ENCODE measurements at places on chromosomes 1 and 21.
A peak's percentile ranks its signal among the peaks of the same experiment; 100 is the strongest.

DNA sequence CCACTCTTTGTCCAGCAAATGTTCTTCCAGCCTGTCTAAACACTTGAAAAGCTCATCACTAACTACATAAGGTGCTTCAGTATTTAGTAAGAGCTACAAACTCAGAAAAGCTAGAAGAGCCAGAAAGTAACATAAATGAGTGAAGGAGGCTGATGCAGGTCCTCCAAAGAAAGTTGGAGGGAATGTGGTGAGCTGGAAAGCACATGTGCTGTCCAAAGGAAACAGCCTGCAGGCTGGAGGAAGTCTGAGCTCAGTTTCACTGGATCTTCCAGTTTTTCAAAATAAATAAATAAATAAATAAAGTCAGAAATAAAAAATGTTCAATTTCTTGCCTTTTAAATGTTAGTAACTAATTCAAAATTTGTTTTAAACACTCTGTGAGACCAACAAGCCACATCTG lies 25.5 kb downstream of the ZC3H11B start:
- DNase-seq: no peak

- no peak for DNase-seq
These were observed 230.5 kb upstream of the ZRANB2 start for GRCh38 chr1:71311376-71311775.

DNA sequence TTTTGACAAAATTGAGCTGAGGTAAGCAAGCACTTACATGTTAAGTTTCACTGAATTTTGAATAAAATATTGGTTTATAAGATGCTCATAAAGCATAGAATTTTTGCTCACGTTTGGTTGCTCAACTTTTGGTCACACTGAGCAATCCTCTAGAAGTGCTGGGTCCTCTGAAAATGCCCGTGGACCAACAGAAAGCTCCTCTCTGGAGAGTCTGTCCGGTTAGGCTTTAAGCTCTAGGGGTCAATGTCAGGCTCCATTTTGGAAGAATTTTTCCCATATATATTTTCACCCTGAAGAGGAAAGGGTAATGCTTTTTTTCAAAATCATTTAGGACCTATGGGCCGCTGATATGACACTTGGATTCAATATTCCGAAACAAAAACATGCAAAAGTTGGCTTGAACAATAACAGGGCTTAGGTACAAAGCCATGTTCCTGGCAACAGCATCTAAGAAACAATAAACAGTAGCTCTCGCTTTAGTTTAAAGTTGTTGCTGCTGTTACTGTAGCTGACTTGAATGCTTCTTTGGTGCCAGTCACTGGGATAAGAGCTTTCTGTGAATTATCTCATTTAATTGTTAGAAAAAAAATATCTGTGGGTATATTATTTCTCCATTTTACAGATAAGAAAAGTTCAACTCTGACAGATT lies 131.7 kb upstream of the ESRRG start:
- no peak for DNase-seq

GRCh38 chr1:8674481-8674880 lies 143.0 kb downstream of the RERE start:
- no peak for DNase-seq

DNA sequence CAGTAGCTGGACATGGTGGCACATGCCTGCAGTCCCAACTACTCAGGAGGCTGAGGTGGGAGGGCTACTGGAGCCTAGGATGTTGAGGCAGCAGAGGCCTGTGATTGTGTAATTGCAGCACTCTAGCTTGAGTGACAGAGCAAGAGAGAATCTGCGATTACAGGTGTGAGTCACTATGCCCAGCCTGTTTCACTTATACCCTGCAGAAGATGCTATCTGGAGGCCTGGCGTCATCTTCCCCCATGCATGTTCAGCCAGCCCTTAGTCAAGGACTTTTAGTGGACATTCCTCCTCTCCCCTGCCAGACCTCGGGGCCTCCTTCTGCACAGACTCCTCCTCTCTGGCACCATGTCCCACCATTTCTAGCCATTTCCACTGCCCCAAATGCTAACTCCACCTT lies 36.3 kb upstream of the RCC2 start:
- no peak for DNase-seq

DNA sequence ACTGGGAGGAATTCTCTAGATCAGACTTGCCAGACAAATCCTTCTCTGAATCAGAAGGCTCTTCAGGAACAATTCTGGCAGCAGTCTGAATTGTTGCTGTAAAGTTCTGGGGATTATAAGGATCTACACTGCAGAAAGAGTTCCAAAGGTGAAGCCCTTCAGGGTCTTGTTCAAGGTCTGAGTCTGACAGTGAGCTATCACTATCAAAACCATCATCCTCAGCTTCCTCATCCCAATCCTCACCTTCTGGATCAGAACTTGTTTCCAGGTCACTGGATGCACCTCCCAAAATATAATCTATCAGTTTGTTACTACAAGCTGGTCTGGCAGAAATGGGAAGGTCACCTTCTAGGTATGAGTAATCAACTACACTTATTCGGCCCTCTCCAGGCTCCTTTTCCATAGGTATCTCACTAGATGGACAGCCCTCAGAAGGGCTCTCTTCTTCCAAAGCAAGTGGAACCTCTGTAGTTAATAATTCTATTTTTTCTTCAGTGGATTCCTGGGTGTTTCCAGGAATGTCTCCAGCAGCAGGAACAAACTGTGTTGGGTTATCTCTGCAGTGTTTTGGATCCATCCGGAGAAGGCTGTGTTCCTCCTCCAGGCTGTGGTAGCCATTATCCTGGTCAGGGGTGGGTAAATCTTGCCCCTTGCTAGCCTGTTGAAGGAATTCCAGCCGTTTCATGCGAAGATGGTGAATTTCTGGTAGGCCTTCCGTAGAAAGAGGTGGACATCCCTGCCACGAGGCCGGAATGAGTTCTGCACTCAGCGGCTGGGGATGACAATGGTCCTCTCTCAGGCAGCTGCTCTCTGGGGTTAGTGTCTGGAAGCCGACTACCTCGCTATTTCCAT lies 1.6 kb downstream of the PPP1R15B start:
- DNase-seq: no peak

GRCh38 chr1:241765390-241765789 lies 82.6 kb upstream of the EXO1 start:
- no peak for DNase-seq

DNA sequence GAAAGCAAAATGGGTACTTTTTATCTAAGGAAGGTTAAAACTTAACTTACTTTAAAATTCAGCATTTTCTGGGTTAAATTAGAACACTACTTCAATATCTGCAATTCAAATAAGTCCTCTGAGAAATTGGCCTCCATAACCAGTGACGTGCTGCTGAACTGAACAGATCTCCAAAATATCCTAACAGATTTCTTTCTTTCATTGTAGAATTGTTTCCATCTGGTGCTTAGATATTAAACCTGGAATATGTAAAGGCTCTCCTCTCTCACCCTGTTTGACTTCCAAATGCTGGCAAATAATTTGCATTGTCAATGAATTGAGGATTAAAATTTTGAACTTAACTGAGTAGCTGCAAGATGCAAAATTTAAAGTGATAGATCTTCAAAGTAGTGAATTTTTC lies 316.9 kb upstream of the CXADR start:
- DNase-seq: no peak

GRCh38 chr1:220084460-220084859 lies 5.1 kb downstream of the BPNT1 start:
- DNase-seq: no peak

- no peak for DNase-seq
These were observed 9.7 kb downstream of the SMYD3 start for GRCh38 chr1:246497331-246497915.

- no peak for DNase-seq
These were observed 258.7 kb upstream of the SNX7 start for GRCh38 chr1:98402860-98403259.

DNA sequence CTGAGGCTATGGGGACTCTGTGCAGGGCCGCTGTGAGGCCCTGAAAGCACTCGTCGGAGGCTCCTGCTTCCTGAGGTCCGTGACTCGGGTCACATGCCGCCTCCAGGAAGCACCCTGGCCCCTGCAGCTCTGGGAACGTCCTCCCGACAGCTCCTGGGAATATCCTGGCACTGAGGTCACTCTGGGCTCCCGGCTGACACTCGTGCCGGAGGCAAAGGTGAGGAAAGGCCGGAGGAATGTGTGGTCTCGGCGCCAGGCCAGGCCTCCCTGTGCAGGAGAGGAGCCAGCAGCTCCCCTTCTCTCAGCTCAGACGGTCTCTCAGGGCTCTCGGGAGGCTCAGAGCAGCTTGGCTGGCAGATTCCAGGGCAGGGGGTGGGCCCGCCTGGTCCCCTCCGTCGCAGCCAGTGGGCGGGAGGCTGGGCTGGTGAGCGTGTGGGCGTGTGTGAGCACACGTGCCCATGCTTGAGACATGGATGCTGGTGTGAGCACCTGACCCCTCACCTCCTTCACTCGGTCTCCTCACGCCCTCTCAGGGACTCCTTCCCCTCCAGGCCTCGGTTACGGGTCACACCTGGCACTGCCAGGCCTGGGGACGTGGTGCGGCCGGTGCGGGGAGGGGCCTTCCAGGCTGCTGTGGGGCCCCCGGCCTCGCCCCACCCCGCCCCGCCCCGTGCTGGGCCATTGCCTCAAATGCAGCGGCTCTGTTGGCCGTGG lies 5.5 kb upstream of the RNF223 start:
- DNase-seq: peak; percentile 85

- DNase-seq: no peak
These were observed 41.4 kb downstream of the MTARC1 start for GRCh38 chr1:220828179-220828490.

Data from posterior vena cava (tissue), 2 donors.